ENCODE measurements at places on chromosomes 3 and 15.

DNA sequence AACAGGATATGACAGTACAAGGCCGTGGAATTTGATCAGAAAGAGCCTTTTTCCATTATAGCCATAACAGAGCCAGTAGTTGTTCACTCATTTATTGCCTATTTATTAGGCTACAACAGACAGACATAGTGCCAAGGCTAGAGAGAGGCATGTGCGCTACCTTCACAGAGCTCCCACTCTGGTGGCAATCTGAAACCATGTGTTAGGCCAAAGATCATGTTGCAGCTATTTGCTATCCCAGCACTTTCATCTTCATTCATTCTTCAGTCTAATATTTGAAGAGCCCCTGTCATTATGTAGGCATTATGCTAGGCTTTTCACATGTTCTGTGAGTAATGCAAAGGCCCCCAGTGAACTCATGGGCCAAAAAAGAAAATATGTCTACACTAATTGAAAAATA, 404.8 kb downstream of the IGSF11 start:
- DNase-seq, result no peak

DNA sequence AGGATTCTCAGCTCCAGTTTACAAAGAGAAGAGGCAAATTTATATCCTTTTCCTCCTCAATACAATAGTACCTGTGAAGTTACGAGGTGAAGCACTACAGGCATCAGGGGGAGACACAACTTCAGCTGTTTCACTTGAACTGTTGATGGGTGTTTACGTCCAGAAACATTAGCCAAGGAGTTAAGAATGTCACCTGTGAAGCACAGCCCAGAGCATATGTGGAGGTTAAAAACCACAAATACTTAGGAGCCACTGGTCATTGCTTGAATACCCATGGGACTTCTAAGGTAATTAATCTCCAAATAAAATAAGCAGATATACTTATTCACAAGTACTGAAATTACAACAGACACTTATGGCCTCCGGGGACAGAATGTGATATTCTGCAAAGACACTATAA, 246.5 kb downstream of the ULK4 start:
- DNase-seq, result no peak

GRCh38 chr3:64399205-64399800, 174.0 kb upstream of the PRICKLE2 start:
- no peak for DNase-seq

- no peak for DNase-seq
Measured at GRCh38 chr3:106678657-106679390, 698.4 kb upstream of the CCDC54 start.

DNA sequence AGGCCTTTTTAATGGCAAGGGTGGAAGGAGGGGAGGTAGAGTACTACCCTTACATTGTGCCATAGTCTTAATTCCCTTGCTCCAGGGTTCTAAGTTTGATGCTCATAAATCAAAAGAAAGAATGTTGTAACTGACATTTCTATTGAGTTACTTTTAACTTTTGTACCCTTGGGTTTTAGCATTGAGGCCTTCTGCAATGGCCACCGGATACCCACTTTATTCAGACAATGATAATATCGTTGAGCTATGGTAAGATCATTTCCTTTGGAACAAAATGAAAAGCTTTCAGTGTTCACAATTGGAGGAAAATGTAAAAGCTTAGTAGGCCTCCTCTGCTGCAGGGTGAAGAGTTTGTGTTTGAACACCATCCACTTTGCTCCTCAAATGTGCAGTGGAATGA, 16.8 kb downstream of the CGNL1 start:
- no peak for DNase-seq

- no peak for DNase-seq
Measured at GRCh38 chr3:29720665-29721064, 439.8 kb downstream of the RBMS3 start.

DNA sequence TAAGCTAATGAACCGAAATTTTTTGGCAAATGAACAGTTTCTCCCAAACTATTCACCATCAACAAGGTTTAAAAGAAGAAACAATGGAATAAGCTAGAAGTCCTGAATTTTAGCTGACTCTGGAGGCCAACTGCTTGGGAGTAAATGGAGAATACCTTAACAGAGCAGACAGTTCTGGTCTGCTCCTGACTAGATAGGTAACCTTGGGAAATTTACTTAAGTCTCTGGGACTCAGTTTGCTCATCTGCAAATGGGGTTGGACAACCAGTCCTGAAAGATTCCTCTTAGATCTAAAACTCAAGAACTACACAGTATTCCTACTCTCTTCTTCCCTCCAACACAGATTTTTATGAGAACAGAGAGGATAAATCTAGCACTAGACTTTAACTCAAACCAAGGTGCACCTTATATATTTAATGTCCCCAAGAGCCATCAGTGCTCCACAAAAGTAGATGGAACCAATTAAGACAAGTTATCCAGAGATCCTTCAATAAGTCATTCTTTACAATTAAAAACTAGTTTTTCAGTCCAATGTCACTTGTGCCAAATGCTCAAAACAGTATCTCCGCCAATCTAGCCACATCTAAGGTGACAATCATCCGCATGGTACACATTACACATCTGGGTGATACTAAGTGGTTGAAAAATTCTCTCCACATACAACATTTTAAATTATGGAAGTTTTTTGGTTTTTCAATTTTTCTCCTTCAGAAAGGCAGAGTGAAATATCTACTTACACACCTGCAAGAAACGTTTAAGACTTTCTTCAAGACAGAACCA, 1.5 kb downstream of the RHOA start:
- no peak for DNase-seq

DNA sequence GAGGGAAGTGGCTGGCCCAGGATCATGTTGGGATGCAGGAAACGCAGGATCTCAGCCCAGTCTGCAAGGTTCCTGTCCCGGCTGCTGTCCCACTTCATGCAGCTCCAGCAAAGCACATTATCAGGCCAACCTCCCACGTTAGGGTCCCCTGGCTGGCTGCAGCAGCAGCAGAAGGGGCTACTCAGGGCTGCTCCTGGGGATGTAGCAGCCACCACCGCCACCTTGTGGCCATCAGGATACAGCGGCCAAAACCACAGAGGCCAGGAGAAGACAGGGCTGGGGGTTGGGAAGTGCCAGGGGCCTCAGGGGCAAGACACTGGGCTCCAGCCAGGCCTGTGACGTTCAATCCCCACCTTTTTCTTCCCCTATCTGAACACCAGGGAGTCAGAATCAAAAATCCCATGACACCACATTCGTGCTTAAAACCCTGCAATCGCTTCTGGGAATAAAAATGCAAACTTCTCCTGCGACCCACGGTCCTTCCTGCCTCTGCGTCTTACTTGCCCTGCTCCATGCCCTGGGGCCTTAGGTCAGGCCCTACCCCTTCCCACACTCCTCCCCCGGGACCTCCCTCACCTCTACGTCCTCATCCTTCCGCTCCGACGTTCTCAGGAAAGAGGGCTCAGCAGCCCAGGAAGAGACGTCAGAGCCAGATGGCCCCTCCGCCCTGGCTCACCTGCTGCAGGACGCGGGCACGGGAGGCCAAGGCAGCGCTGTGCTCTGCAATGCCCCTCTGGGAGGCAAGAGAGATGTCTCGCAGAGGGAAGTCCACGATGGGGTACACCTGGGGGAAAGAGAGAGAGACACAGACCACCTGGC, 21.5 kb downstream of the SSUH2 start:
- no peak for DNase-seq

DNA sequence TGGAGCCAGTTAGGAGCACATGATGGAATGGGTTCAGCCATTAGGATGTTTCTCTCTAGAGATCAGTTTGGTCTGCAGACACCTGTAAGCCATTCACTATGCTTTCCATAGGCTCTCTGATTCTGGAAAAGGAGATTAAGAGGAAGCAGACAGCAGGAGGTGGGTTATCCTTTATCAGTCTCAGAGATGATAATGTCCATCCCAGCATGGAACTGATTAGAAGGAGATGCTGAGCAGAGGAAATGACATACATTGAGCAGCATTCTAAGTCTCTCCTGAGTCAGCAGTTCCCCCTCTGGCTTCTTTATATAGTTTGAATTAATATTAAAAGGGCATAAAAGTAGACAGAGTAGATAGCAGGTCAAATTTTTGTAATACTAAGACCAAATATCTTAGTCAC, 591.1 kb downstream of the GBE1 start:
- DNase-seq, result no peak

- DNase-seq, result no peak
Measured at GRCh38 chr15:56342653-56343052, 22.6 kb upstream of the TEX9 start.

DNA sequence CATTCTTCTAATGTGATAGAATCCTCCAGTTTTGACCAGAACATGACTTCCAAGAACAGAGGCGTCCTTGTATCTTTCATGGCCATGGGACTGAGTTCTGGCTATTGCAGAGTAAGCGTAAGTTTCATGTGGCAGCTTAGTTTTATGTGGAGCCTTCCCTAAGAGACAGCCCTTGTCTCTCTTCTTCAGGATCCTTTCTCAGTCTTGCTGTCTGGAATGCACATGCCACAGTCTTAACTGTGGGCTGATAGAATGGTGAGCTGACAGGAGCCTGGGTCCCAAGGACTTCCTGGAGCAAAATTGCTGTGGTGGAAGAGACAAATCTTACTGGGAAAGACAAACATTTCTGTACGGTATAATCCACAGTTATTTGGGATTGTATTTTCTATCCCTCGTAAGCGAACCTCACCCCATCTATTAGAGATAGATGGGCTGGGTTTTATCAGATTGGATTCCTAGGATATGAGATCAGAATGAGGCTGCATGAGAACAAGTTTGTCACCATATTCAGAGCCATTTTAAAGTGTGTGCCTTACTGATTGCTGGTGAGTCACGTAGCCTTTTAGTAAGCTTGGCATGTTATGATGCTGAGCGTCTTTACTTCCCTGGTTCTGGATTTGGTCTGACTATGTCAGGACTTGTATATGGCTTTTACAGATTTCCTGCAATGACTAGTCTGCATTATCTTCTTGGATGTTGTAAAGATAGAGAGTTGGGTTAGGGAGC, 32.8 kb downstream of the CDIN1 start:
- no peak for DNase-seq

DNA sequence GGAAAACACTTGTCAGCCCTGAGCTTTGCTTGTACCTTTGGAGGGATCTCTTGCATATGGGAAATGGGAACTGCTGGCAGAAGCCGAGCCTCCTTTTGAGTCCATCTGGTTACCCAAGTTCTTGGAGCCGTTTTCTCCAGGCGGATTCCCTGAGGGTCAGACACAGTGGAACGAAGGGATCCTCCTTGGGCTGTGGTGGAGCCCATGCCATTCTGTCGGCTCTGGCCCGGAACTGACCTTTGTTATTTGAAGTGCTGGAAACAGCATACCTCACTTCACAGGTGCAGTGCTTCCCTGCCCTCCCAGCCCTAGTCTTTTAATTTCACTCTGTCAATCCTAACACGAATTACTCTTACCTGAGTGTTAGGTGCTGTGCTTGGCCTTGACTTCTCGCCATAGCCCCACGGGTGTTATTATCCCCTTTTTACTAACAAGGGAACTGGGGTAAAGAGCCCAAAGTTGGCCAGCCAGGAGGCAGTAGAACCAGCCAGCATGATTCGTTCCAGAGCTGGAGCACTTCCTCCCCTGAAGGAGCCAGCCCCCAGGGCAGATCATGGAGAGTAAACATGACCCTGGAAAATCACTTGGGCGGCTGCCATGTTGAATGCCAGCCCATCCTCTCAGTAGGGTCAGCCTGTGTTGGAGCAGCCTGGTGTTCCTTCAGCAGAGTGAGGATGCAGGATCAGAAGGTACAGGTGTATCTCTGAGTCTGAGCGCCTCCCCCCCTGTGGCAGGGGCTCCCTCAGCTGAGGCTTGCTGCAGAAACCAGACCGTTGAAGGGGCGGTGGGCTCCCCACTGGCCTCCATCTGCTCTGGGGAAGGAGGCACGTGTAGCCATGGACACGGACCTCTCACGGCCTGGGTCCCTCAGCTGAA, 143.2 kb downstream of the DNAJB8 start:
- DNase-seq, result no peak

GRCh38 chr3:138675393-138675792, 66.8 kb downstream of the FAIM start:
- no peak for DNase-seq

- no peak for DNase-seq
Measured at GRCh38 chr3:73148682-73149081, 87.2 kb downstream of the EBLN2 start.

- DNase-seq, result no peak
Measured at GRCh38 chr3:53259427-53260259, 3.8 kb upstream of the TKT start.

GRCh38 chr15:85771271-85771670, 23.5 kb downstream of the KLHL25 start:
- DNase-seq, result no peak

- no peak for DNase-seq
Measured at GRCh38 chr3:138875754-138876664, 41.3 kb upstream of the PIK3CB start.

DNA sequence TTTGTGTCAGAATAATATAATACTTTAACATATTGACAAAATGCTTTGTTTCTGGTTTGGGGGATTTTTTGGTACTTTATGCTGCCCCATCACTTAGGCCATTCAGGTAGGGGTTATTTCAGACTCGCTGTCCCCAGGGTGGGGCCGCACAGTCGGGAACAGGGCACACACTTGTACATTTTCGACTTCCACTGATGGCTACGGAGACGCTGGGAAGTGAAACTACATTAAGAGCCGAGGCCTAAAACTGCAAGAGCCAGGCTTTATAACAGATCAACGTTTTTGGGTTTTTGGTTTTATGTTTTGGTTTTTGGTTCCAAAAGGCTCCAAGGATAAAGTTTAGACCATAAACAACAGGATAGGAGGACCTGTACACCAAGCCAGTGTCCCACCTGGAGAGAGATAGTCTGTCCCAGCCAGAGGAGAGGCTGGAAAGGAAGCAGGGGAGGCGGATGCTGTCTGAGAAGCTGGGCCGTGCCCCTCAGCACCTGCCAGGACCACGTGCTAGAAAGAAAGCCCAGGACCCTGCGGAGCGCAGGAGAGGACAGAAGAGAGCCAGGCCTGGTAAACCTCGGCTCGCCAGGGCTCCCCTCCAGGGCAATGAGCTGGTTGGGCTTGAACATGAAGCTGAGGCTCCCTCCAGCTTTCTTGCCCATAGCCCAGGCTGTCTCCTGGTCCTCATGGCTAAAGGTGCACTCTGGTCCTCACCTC, 111.7 kb downstream of the CHSY1 start:
- no peak for DNase-seq

DNA sequence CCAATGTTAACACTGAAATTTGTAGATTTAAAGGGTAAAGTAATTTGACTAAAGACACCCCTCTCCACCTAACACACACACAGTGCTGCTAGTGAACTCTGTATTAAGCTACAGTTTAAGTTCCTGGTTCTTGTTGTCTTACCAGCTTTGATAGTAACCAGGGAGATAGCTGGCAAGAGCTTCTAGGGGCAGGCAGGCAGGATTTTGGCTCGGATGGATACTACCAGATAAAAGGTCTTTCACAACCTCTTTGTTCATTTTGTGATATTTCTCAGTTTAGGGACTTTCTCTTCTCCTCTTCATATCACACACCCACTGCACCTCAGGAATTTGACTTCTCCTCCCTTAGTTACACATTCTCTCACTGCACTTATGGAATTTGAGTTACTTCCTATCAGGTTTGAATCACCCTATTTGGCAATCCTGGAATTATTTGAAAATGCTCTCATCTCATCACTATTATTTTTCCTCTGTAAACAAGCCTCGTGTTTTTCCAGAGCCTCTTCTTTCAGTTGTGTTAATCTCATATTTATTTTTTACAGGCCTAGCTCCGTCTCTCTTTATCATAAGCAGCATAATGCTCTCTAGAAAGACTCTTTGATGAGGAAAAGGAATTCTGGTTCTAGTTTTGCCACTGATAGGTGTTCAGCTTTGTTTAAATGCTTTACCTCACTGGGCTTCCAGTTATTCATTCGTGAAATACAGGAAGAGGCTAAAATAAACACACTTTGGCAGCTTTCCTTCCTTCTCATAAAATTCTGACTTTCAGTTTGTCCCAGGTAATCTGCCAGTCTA, 23.0 kb upstream of the CLDN1 start:
- DNase-seq, result no peak

All from CD4-positive, alpha-beta T cell treated with Interleukin-15 for 1 hour (primary cell).